ENCODE measurements at places on chromosomes 7 and 10. TPM values are rescaled to one million over a fixed set of nuclear protein-coding genes. Genes with fewer than 3 reads are reported as not detected.

DNA sequence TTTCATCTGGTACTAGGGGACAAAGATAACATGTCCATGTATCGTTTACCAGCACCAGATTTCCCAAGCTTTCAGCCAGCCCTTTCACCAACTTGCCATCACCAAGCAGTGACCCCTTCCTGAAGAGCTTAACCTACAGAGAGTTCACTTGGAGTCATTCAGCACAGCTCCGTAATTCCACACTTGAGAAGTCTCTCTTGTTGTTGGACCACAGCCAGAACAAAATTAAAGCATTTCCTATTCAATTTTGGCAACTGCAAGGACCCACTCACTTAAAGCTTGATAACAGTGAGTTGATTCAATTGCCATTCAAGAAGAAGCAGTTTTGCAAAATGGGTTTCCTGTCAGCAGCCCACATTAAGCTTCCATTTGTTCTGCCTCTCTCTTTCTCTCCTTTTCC is 88.5 kb upstream of the LRRTM3 start:
- H3K4me3 ChIP-seq = no peak overlapping the region
- no peak for DNase-seq
- no peaks in the 10 kb centered on the region for H3K36me3 ChIP-seq
- no peak overlapping the region for H3K27ac ChIP-seq
- H3K4me1 ChIP-seq = no peaks in the 10 kb centered on the region
- no peaks in the 10 kb centered on the region for H3K27me3 ChIP-seq

DNA sequence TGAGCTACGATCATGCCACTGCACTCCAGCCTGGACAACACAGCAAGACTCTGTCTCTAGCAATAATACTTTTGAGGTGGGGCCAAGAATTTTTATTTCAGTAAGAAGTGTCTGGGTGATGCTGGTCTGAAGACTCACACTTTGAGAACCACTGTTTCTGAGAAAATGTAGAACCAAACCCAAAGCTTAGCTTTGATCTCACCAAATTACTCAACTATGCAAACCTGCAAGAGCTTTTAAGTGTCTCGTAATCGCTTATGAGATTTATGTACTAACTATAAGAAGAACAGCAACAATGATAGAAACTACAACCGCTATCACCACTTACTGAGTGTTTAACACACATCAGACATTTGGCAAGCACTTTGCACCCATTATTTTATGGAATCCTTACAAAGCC is 29.5 kb downstream of the APBB1IP start:
- DNase-seq = no peak
- no peak overlapping the region for H3K4me3 ChIP-seq
- no peaks in the 10 kb centered on the region for H3K4me1 ChIP-seq
- H3K27ac ChIP-seq = no peak overlapping the region
- no peaks in the 10 kb centered on the region for H3K36me3 ChIP-seq
- no peaks in the 10 kb centered on the region for H3K27me3 ChIP-seq

The ATP5MK gene
- total RNA-seq = 206 TPM

GRCh38 chr10:52879091-52879807 is 106.7 kb upstream of the MBL2 start:
- H3K27me3 ChIP-seq = no peaks in the 10 kb centered on the region
- H3K4me1 ChIP-seq = no peaks in the 10 kb centered on the region
- no peaks in the 10 kb centered on the region for H3K36me3 ChIP-seq
- no peak overlapping the region for H3K27ac ChIP-seq
- DNase-seq = no peak

The PIP4K2A gene
- 61.2 TPM for total RNA-seq

The ZNF487 gene
- 5.6 TPM for total RNA-seq

The WNT8B gene
- total RNA-seq = not detected

GRCh38 chr7:150357270-150357669 is 11.4 kb upstream of the REPIN1 start:
- H3K36me3 ChIP-seq = no peaks in the 10 kb centered on the region
- H3K27me3 ChIP-seq = no peaks in the 10 kb centered on the region
- H3K4me1 ChIP-seq = peaks cover 7% of the 10 kb centered on the region
- peak; percentile 6 for DNase-seq
- no peak overlapping the region for H3K27ac ChIP-seq
- no peak overlapping the region for H3K4me3 ChIP-seq

GRCh38 chr10:99945263-99945662 is 64.5 kb downstream of the DNMBP start:
- no peak overlapping the region for H3K27ac ChIP-seq
- H3K36me3 ChIP-seq = no peaks in the 10 kb centered on the region
- no peaks in the 10 kb centered on the region for H3K27me3 ChIP-seq
- no peaks in the 10 kb centered on the region for H3K4me1 ChIP-seq

Data from upper lobe of right lung (tissue), 1 donor.